ENCODE measurements at places on chromosomes 12 and 14.

DNA sequence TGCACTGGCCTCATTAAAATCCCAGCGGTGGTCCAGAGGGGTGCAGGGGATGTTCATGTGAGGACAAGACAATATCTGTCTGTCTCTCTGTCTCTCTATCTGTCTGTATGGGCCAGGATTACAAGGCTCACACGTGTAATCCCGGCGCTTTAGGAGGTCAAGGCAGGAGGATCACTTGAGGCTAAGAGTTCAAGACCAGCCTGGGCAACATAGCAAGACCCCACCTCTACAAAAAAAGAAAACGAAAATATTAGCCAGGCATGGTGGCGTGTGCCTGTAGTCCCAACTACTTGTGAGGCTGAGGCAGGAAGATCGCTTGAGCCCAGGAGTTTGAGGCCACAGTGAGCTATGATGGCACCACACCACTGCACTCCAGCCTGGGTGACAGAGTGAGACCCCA is 117.1 kb downstream of the PHETA1 start:
- no peak for DNase-seq

- no peak for DNase-seq
These were observed 468.4 kb upstream of the STXBP6 start for GRCh38 chr14:25518364-25518763.

DNA sequence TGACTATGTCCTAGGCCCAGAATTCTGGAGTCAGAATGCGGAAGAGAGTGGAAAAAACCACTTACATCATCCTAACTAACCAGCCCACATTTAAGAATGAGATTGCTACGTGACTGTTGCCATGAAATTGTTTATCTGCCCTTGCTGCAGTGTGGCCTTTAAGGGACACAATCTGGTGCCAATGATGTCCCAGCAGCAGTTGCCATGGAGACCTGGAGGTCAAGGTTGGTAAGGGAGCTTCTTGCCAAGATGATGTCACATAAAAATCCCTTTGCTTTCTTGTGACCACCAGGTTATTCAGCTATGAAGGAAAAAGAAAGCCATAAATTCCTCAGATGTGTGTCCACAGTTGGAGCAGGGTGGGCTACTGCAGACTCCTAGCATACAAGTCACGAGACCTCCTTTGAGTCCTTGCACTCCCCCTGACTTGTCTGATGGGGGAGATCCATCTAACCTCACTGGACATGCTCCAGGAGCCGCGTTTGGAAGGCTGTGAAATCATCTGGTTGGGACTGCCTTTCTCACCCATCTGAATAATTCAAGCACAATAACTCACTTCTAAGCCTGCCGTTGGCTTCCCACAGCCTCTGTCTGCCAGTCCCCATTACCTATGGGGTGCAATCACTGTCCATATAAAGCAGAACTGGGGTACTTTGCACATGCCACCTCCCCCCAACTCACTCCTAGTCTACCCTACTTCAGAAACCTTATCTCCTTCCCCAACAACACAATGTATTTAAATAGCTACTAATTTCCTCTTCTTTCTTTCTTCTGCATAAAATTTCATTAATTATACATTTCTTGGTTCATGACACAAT is 165.6 kb downstream of the ZFP36L1 start:
- DNase-seq = no peak

DNA sequence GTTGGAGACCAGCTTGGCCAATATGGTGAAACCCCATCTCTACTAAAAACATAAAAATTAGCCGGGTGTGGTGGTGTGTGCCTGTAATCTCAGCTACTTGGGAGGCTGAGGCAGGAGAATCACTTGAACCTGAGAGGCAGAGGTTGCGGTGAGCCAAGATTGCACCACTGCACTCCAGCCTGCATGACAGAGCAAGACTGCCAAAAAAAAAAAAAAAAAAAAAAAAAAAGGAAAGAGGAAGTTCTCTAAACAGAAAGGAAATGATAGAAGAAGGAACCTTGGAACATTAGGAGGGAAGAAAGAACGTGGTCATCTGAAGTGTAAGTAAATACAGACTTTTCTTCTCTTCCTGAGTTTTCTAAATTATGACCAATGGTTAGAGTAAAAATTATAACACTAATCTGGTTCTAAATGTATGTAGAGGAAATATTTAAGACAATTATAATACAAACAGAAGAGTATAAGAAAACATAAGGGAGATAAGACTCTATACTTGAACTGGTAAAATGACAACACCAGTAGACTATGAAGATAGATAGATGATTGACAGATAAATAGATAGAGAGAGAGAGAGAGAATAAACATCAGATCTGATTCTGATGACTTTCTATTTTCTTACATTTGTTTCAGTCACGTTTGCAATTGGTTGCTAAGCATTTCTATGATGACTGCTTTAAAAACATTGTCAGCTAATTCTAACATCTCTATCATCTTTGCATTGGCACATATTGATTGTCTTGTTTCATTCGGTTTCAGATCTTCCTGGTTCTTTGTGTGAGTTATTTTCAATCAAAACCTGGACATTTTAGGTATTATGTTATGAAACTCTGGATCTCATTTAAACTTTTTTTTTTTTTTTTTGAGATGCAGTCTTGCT is 12.9 kb upstream of the CORO1C start:
- DNase-seq = no peak

GRCh38 chr12:57640175-57641042 is 7.4 kb upstream of the B4GALNT1 start:
- no peak for DNase-seq

Measured in CD4-positive, CD25-positive, alpha-beta regulatory T cell (primary cell).